ENCODE measurements at places on chromosomes 3 and 15.

DNA sequence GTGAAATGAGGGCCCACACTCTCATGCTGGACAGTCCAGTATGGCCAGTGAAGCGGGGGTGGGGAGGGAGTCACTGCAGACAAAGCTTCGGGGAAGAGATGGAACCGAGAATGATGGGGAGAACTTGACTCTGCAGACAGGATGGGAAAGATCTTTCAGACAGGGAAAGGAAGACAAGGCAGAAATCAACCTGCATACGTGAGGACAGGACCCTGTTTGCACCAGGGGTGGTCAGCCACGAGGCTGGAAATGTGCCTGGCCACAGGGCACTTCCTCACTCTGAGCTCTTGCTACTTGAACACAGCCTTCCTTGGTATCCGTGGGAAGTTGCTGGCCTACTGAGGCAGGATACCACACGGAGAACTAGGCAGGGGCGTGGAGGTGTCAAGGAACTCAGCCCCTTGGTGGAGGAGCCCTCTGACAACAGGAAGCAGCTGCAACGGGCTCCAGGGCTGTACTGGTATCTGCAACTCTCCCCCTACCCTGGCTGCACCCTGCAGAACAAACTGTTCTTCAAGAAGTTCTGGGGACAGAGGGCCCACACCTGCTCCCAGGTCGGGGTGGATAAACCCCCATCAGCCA lies 9.3 kb upstream of the SRP14 start:
- no peak for DNase-seq

DNA sequence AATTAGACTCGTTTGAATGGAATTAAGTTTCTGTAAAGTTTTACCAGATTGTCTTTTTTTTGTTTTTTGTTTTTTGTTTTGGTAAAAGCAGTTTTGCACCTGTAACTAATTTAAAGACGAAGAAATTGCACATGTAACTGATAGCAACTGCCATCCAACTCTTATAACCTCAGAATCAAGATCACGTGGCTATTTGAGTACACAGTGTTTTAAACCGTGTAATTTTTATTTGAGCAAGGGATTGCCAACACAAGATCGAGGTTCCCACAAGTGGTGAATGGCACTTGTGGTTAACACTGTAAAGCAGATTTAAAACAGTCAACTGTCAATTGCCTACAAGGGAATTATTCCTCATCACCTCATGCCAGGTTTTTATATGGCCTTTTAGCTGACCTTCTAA lies 67.3 kb downstream of the PPARG start:
- no peak for DNase-seq

- DNase-seq, result no peak
Observed at GRCh38 chr3:38782148-38782547, 33.9 kb downstream of the SCN10A start.

- DNase-seq, result no peak
Observed at GRCh38 chr15:67193223-67193990, 61.1 kb downstream of the AAGAB start.

- no peak for DNase-seq
Observed at GRCh38 chr15:52095597-52096262, 16.8 kb downstream of the BCL2L10 start.

DNA sequence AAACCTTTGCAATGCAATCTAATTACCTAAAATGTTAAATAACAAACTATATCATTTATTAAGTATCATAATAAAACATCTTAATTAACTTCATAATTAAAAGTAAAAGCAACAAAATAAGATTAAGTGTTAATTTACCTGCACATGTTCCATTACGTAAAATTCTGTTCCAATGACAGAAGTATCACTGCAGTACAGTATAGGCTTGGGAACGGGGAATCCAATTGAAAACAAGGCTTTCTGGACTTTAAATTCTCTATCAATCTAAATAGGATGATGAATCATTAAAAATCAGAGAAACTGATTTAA lies 17.1 kb downstream of the ACAD11 start:
- no peak for DNase-seq

DNA sequence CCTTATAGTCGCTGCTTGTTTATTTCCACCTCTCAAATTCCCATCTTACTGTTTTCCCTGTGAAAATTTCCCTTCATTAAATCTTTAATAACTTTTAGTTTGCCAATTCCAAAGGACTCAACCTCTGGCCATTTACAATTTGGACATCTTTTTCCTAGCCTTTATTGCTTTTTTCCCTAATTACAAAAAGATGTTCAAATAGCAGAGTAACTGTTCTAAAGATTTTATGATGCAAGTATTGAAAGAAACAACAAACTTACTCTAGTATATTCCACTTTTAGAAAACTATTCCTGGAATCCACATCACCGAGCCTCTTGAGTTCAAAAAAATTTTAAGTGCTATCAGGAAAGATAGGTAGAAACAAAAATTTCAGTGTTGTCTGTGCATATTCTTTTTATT lies 174.1 kb upstream of the UBE2E2 start:
- no peak for DNase-seq

GRCh38 chr3:170178651-170179050 lies 2.9 kb downstream of the PHC3 start:
- peak; percentile 8 for DNase-seq

DNA sequence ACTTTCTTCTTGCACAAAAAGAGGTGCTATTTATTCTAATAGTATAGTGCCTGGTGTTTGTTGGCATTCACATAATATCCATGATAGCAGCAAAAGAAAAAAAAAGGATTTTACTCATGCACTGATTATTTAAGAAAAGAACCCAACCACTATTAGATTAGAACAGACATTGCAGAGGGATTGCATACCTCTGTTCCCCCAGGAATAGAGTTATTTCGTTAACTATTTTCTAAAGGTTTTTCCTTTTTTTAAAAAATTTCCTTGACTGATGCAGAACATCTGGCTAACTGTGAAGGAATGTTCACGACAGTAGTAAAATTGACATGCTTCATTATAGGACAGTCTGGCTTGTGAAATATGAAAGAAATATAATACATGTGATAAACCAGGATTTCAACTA lies 136.6 kb upstream of the PTX3 start:
- DNase-seq, result no peak

- no peak for DNase-seq
Observed at GRCh38 chr15:20295238-20295811, 246.3 kb downstream of the GOLGA6L6 start.

DNA sequence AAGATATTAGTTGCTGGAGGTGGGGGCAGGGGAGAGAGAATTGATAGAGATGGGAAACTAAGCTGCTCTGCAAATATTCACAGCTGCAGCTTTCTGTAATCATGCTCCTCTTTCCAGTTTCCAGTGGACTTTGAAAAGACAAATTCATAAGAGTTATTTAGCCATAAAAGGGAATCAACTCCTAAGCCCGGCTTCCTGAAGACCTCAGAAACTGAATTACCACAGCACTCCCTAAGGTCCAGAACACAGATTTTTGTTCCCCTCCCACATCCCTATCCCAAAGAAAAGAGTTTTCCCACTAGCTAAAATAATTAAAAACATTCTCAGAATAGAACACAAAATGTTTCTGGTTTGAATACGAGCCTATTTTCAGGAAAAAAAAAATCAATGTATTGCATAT lies 871.8 kb upstream of the NR2F2 start:
- DNase-seq, result no peak

- DNase-seq, result no peak
Observed at GRCh38 chr3:154464440-154465190, 34.6 kb upstream of the GPR149 start.

- no peak for DNase-seq
Observed at GRCh38 chr3:77535116-77535515, 495.2 kb downstream of the ROBO2 start.

DNA sequence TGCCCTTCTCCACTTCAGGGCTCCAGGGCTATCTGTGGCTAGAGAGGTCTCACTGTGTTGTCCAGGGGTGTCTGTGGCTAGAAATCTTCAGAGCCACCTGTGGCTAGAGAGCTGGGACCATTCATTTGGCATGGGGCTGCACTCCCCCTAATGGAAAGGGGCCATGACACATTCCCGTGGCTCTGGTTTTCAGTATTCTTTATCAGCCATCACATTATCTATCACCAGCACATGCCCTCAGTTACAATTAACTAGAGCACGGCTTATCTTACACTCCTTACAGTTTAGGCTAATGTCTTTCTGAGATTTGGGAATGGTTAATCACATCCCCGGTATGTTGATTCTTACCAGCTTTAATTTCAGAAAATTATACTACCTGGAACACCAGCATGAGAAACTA lies 128.6 kb downstream of the RORA start:
- DNase-seq, result no peak

DNA sequence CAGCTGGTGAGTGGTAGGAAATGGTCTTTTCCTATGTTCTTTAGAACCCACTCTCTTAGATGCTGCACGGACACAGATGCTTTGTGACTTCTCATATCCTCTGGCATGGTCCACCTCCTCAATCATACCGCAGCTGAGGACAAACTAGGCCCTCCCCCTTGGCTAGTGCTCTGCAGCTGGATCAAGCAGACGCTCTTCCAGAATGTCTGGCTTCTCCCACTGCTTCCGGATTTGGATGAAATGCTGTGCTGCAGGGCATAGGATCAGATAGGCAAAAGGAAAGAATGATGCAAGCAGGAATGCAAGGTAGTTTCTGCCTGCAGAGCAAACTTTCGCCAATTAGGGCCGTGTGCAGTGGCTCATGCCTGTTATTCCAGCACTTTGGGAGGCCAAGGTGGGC lies 75.7 kb upstream of the SLC4A7 start:
- DNase-seq, result no peak

GRCh38 chr3:157588386-157589060 lies 85.3 kb upstream of the VEPH1 start:
- DNase-seq, result no peak

DNA sequence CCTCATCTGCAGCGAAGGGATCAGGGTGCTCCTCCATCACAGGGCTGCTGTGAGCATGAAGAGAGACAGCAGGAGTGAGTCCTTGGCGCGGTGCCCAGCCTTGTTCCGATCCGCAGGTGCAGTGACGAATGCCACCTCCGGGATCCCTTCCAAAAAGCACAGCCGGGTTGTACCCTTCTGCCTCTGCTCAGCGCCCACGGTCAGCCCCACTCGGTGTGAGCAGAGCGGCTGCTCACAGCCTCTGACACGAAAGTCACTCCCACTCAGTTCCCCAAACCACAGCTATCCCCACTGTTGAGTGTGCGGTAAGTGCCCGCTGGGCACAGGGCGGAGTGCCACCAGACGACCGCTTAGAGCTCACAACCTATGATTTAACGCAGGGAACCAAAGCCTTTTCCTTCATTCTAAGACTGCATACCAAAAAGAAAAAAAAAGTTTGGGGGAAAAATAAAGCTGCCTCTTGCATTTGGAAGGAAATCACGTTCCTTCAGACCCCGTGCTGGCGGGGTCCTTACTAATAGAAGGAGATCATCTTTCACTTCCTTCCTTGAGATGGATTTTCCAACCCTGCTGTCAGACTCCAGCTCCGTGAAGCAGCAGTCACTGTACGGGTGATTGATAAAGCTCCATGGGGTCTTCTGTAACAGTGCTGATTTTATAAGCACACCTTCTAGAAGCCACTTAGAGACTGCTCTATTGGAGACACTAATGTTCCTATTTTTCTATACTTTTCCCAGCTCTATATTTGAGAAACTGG lies 34.7 kb upstream of the TUBGCP5 start:
- DNase-seq, result no peak

DNA sequence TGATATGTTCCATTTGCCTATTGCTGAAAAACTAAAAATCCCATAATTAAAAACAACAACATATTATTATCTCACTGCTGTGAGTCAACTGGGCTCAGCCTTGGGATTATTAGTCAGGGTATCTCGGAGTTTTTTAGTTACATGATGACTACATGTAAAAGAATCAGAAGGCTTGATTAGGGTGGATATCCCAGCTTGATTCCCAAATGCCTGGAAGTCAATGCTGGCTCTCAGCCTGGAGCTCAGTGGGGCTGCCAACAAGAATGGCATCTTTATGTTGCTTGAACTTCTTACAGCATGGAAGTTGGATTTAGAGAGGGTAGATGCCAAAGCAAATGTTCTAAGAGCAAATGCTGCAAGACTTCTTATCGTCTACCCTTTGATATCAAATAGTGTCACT lies 278.5 kb downstream of the PLOD2 start:
- no peak for DNase-seq

GRCh38 chr15:25742776-25743547 lies 120.2 kb downstream of the ATP10A start:
- DNase-seq, result no peak

DNA sequence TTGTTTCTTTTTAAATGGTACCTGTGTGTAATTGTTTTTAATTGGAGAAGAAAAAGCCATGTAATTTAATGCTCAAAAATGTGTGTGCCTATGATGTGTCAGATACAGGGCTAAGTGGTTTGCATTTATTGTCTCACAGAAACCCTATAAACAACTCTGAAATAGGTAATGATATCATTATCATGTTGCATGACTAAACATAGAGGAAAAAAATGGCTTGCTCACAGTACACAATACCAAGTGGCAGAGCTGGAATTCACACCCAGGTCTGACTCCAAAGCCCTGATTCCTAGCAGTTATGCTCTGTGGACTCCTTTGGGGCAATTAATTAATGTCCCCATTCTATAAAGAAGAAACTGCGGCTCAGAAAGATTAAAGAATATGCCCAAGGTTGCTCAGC lies 237.4 kb upstream of the TRIM42 start:
- DNase-seq, result no peak

DNA sequence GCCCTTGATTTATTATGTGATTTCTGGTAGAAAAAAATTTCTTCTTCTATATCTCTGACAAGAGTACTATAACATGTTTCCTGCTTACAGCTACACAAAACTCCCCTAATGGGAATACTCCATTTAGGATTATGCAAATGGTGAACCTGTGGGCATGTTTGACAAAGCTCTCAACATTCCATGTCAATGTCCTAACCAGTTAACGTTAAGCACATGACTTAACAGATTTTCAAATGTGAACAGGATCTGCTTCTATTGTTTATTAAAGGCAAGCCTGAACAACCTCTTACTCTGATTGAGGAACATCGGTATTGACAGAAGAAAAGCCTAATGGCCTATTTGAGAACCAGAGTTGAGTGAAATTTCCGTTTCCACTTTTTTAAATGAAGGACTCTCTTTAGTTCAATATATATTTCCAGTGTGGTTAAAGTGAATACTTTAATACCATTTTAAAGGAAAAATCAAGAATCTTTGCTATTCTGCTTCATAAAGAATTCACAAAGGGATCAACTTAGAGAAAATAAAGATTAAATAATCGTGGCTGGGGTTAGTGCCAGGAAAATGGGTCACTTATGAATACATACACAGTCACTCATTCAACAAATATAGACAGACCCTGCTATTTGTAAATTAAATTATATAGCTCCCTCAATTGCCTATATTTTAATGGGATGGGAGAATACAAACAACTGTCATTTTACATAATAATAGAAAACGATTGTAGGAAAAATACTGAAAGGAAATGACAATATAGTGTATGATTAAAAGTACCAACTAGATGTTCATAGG lies 300.3 kb upstream of the CBLB start:
- no peak for DNase-seq

GRCh38 chr15:94840794-94841783 lies 609.7 kb downstream of the MCTP2 start:
- no peak for DNase-seq

GRCh38 chr3:14236902-14237301 lies 58.3 kb downstream of the LSM3 start:
- DNase-seq, result no peak
